ENCODE measurements at places on chromosomes 3 and 15.
A peak's percentile ranks its signal among the peaks of the same experiment; 100 is the strongest.

DNA sequence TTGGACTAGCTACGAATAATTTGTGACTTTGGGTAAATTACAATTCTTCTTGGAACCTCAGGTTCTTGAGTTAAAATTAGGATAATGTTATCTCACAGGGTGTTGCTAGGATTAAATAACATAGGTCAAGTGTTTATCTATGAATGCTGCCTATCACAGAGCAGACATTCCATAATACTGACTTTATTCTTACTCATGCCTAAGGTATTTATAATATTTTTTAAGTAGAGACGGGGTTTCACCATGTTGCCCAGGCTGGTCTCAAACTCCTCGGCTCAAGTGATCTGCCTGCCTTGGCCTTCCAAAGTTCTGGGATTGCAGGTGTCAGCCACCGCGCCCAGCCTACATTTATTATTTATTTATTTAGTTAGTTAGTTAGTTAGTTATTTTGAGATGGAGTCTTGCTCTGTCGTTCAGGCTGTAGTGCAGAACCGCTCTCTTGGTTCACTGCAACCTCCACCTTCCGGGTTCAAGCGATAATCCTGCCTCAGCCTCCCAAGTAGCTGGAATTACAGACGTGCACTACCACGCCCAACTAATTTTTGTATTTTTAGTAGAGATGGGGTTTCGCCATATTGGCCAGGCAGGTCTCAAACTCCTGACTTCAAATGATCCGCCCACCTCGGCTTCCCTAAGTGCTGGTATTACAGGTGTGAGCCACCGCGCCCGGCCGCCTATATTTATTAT lies 741 bp upstream of the ZNF106 start:
- DNase-seq: no peak

DNA sequence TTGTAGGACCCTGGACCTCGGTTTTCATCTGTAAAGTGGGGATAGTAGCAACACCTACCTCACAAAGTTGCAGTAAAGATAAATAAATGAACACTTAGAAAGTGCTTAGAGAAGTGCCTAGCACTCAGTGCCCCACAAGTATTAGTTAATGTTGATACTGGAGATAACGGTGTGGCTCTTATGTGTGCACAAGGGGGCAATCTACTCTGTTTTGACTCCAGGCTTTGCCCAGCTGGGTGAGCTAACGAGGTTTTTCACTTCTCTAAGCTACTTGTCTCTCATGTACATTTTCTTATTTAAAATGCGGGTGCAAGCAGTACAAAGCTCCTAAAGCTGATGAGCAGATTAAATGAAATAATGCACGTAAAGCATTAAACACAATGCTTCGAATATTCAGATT lies 193.5 kb upstream of the ICE2 start:
- no peak for DNase-seq

DNA sequence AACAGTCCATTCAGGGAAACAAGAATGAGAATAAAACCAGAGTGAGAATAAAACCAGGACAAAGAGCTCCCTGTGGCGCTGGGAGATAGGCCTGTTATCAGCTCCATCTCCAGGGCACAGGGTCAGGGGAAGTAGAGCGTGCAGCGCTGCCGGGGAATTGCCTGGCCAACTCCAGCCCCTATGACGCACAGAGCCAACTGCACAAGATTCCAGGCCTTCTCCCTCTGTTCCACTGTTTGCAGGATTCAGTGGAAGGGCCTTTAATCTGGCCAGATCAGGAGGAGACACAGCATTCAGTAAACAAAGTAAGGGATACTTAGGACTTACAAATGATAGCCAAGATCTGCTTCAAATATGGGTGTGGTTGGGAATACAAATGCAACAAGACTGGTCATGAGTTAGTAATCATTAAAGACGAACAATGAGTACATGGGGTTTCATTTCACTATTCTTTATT lies 49.4 kb downstream of the ITGB5 start:
- no peak for DNase-seq

- no peak for DNase-seq
Measured at GRCh38 chr15:42723068-42723467, 13.9 kb downstream of the CDAN1 start.

DNA sequence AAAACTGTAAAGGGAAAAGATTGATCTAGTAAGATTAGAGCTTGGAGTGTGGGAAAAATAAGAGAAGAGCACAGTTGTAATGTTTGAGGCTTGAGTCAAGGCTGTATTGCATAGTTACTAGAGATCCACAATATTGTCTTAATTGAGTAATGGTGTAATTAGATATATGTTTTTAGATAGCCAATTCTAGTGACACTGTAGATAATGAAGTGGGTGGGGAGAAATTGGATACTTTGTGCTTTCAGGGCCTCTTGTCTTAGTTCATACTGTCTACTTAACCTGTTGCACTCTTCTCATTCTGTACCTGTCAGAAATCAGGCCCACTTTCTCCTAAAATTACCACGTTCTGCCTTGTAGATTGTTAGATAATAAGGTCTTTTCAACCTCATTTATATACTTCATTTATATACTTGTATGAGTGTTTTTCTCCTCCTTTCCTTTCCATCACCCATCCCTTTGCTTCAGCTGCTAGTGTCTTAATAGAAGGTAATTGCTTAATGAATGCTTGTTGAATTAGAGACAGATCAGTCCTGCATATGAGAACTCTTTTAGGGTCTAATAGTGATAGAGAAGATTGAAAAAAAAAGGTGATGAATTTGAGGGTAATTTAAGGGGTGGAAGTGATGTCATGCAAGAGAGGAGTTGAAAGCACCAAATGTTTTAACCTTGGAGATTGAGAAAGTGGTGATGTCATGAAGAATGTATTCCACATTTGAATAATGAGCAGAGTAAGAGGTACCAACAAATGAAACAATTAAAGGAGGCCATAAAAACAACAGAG lies 32.0 kb downstream of the PIK3CA start:
- no peak for DNase-seq

DNA sequence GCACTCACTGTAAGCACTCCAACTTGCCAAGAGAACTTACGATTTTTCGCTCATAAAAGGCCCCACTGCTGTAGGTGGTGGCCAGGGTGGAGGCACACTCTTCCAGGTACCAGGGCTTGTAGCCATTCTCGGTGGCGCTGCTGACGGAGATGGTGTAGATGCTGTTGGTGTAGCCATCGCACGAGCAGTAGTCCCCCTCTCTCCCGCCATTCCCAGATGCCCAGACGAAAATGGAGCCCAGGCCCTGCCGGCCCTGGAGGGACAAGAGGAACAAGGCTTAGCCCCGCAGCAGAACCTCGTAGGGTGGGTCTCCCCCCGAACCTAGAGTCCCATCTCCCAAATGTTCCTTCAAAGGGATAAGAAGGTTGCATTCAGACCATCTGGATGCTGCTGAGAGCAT lies 96.3 kb downstream of the PCSK6 start:
- DNase-seq: no peak

- DNase-seq: no peak
Measured at GRCh38 chr15:95825208-95825607, 505.3 kb upstream of the NR2F2 start.

DNA sequence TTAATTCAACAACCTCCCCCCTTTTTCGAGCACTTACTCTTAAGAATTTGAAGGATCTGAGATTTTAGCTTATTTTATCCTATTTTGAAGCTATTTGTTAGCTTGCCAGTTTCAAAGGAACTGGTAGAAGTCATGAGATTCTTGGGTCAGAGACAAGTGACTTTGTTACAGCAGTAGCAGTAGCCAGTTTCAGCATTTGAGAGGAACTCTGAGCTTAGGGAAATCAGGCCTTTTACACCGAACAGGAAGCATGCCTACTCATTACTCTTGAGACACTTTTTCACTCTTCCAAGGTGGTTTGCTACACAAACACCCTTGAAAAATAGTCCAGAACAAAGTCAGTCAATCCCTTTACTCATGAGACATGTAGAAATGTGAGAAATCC lies 24.5 kb upstream of the TM4SF1 start:
- no peak for DNase-seq

DNA sequence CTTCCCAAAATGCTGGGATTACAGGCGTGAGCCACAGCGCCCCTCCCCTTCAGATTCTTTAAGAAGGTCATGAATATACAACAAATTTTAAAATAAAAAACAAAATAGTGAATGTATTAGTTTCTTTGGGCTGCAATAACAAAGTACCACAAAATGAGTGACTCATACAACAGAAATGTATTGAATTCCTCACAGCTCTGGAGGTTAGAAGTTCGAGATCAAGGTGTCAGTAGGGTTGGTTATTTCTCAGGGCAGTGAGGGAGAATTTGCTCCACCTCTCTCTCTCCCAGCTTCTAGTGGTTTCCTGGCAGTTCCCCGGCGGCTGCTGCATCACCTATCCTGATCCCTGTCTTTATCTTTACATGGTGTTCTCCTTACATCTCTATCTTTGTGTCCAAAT lies 804.0 kb downstream of the ROBO1 start:
- DNase-seq: no peak

- DNase-seq: no peak
Measured at GRCh38 chr3:42631620-42632019, 21.9 kb upstream of the ZBTB47 start.

- DNase-seq: no peak
Measured at GRCh38 chr3:62143843-62144450, 229.4 kb downstream of the FEZF2 start.

- DNase-seq: peak; percentile 1
Measured at GRCh38 chr3:84836961-84837360, 121.8 kb upstream of the CADM2 start.

- no peak for DNase-seq
Measured at GRCh38 chr3:187183210-187183862, 13.9 kb upstream of the RTP1 start.

GRCh38 chr15:86247249-86247955 lies 167.7 kb downstream of the AGBL1 start:
- no peak for DNase-seq

DNA sequence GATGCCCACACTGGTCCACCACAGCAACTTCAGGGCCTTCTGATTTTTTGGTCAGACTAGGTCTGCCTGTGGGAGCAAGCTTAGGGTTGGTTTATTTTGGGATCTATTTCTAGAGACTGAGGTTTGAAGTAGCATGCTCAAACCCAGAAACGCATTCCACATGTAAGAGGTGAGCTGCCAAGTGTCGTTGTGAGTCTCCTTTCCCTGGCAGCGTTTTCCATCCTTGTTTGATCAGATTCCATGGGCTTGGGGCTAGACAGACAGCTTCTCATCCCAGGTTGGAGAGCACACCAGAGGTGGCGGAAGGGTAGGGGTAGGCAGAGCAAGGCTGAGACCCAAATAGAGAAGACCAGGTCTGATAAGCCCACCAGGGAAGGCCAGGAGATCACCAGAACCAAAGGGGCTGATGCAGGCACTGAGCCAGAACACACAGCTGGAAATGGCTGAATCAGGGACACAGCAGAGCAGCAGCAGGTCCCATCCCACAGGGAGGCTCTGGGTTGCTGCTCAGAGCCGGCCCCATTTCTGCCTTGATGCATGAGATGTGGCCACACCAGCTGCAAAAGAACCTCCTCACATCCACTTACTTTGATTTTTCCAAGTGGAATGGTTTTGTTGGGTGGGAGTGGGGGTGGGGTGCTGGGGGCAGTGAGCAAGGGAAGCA lies 186.8 kb downstream of the THSD4 start:
- DNase-seq: no peak

DNA sequence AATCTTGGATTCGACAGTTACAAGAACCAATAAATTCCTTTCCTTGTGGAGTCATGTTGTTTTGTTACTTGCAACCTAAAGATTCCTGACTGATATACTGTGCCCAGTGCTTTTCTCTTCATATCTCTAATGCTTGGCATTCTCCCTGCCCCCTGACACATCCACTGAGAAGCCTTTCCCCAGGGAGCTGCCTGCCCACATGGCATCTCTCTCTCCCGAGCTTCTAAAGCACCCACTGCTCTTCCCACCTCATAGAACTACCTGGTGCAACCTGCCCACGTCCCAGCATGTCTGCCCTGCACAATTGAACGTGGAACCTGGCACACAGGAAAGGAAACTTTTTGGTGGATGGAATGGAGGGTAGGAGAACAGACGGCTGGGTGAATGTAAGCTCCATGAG lies 6.8 kb downstream of the CYP8B1 start:
- DNase-seq: no peak

- DNase-seq: no peak
Measured at GRCh38 chr3:78253860-78254259, 1214.0 kb downstream of the ROBO2 start.

DNA sequence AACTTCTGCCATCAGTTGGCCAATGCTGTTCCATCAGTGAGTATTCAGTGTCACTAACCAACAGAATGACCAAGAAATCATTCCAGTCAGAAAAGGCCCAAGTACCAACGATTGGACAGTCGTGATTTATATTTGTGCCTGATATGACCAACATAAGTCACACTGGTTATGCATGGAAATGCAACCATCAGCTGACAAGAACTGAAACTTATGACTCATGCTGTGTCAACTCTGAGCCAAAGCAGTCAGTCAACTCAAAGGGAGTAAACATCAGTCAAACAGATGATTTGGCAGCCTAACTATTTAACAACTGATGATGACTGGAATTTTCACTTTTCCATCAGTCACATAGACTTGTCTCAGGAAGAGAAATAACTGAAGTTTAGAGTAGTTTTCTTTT lies 142.4 kb downstream of the ANXA2 start:
- no peak for DNase-seq

DNA sequence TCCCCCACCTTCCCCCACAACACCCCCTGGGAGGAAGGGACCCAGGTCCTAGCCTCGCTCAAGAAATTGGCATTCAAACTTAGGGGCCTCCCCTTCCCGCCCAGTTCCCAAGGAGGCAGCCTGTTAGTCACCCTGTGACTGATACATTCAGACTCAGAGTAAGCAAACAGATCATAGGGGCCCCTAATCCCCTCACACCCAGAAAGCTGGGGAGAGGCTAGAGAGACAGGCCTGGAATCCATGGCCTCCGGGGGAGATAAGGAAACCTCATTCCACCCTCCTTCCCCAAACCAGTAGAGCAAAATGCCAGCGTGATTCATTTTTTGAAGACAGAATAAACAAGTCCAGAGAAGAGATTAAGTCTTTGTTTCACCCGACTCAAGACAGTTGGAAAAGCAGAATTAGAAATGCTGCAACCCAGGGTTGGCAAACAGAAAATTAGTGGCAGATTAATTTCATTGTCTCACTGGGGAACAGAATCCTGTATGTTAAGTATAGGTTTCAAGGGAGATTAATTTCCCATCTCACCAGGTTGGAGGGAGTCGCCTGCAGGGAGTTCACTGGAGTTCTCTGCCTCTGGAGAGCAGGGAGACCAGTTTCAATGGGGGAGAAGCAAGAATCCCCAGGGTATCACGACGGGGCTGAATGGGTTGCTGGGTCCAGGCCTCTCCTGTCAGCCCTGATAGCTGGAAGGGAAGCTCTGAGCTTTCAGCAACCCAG lies 268.3 kb downstream of the UACA start:
- DNase-seq: no peak

DNA sequence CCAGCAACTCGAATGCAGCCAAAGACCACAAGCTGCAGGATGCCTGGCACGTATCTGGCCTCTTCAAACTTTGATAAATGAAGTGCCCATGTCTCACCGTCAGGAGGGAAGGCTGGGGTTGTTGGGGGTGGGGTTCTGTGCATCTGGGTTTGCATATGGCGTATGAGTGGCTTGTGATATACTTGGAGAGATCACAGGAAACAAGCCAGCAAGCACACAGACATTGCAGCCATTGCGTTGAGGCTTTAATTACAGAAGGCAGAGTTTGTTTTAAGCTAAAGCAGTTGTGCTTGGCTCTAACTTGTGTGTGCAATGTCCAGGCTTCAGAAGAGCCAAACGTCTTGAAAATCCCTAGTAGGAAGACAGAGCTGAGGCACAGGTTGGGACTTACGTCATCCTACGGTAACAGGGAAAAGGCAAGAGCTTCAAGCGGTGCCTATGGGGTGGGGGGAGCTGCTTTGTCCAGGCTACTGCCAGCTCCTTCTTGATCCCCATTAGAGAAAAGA lies 109.2 kb downstream of the ASB7 start:
- DNase-seq: no peak

Measured in NCI-H1694 treated with DMSO at 0.1 percent for 48 hours (cell line).